SW480 (cell line): ENCODE measurements at places on chromosomes 16 and 17.

GRCh38 chr17:57519800-57520199, 225.3 kb downstream of the CCDC182 start:
- no peak for DNase-seq

GRCh38 chr16:58418601-58419000, 26.3 kb downstream of the GINS3 start:
- DNase-seq: no peak

GRCh38 chr17:42553161-42553818, 567 bp downstream of the HSD17B1 start:
- DNase-seq: peak; percentile 56

DNA sequence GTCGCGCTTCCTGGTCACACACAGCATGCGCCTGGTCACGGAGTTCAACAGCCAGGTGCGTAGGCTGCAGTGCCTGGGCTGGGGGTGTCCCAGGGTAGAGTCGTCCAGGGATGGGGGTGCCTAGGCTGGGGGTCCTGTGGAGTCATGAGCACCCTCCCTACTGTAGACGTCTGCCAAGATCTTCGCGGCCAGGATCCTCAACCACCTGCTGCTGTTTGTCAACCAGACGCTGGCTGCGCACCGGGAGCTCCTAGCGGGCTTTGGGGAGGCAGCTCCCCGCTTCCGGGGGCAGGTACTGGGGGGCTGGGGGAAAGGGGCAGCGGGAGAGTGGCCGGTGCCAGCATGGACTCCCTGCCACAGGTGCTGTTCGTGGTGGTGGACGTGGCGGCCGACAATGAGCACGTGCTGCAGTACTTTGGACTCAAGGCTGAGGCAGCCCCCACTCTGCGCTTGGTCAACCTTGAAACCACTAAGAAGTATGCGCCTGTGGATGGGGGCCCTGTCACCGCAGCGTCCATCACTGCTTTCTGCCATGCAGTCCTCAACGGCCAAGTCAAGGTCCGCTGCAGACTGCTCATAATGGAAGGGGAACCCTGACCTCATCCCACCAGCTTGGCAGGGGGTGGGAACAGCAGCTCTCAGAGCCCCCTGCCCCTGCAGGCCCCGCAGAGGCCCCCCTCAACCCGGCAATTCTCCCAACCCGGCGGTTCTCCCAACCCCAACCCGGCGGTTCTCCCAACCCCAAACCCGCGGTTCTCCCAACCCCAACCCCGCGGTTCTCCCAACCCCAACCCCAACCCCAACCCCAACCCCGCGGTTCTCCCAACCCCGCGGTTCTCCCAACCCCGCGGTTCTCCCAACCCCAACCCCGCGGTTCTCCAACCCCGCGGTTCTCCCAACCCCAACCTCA, 2.4 kb downstream of the PDIA2 start:
- DNase-seq: no peak

DNA sequence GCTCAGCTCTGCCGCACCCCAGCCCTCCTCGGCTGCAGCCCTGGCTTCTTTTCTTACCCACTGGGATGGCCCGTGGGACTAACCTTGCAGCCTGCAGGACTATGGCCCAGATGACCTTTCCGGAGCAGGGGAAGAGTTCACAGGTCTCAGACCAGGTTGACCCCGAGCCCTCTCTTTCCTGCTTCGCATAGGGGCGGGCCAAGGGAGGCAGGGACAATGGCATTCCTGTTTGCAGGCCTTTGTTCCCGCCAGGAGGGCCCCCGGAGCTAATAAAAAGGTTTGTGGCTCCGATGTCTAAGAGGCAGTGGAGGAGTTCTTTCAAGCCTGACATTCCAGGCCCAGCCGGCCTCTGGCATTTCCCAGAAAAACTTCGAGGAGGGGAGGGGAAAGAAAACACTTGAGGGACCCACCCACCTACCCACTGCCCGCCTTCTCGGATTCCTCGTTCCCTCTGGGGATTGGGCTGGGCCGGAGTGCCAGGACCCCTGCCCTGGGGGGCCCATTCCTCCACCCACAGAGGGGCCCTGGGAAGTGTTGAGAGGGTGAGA, 5.8 kb upstream of the SOCS3 start:
- peak; percentile 65 for DNase-seq

DNA sequence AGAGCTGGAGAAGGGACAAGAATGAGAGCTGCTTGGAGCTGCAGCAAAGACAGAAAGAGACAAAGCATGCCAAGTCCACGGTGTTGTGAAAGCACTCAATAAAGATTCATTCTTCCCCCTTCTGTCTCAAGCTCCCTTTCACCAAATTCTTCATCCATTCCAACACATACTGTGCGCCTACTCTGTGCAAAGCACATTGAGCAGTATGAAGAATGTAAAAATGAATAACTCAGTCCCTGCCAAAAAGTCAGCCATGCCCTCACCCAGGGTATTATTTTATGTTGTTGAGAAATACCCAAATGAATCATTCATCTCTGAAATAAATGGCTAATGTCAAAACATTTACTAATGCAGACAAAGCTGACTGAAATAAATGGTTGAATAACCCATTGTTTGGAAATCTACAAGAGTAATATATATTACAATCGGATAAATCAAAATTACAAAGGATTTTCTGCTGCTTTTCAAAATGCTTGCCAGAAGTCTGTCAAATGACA, 282.9 kb upstream of the IRX5 start:
- DNase-seq: no peak

DNA sequence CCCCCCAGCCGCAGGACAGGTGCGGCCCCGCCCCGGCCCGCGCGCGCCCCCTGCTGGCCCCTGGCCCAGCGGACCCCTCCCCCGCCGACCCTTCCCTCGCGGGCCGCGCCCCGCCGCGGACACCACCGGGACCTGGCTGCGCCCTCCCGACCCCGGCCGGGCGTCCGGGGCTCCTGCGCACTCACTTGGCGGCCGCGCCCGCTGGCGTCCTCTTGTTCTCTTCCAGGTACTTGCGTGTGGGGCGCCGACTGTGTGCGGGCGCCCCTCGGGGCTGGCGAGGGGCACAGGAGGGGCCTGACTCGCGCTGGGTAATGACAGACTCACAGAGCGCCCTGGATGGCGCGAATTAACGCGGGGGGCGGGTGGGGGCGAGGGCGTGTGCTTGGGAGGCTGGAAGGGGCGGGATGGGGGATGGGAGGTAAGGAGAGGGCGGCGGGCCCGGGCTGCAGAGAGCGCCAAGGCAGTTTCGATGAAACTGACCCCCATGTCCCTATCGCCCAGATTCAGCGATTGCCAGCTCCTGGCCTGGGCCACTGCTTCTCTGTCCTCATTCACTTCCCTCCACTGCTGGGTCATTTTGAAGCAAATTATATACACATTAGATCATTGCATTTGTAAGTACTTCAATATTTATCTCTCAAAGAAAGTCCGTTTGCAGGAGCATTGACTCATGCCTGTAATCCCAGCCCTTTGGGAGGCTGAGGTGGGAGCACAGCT, 445 bp upstream of the DBNDD1 start:
- no peak for DNase-seq

DNA sequence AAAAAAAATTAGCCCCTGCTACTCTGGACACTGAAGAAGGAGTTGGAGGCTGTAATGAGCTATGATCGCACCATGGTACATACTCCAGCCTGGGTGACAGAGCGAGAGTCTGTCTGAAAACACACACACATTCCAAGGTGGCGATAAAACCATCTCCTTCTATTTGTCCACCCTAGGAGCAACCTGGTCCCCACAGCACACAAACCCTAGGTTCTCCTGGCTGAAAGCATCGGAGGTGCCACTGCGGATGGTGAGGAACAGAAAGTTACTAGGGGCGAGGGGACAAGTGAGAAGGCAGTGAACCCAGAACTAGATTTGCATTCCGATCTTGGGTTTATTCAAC, 1.4 kb upstream of the ECI1 start:
- DNase-seq: no peak

- DNase-seq: no peak
Observed at GRCh38 chr16:85557083-85557970, 55.8 kb upstream of the GSE1 start.

DNA sequence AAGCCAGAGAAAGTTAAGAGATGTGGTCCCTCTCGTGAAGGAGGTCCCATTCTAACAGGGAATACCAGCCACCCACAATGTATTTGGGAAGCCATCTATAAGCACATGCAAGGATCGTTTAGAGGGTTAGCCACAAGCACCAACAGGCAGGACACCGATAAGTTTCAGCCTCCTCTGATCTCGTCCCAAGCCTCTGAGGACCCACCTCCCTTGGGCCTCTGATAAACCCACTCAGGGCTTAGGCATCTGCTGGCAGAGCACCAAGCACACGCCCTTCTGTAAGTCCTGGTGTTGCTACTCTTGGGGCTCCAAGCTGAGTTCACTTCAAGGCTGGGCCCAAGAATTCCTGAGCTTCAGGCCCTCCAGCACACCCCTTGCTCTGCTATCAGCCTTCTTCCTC, 5.4 kb upstream of the PNPO start:
- DNase-seq: peak; percentile 84

DNA sequence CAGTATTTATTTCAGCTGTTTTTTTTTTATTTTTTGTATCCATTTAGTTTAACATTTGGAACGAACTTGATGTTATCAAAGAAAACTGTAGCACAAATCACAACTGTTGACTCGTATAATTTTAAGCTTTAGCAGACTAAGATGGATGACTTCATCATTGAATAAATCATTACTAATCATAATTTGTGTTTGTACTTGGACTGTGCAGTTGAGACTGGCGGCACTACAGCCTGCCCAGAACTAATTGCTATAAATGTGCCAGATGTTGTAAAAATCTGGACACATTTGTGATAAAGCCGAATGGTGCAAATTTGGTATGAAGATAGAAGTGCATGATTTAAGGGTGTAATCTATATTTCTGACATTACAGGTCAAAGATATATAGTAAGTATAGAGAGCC, 897.7 kb upstream of the CDH8 start:
- DNase-seq: no peak

DNA sequence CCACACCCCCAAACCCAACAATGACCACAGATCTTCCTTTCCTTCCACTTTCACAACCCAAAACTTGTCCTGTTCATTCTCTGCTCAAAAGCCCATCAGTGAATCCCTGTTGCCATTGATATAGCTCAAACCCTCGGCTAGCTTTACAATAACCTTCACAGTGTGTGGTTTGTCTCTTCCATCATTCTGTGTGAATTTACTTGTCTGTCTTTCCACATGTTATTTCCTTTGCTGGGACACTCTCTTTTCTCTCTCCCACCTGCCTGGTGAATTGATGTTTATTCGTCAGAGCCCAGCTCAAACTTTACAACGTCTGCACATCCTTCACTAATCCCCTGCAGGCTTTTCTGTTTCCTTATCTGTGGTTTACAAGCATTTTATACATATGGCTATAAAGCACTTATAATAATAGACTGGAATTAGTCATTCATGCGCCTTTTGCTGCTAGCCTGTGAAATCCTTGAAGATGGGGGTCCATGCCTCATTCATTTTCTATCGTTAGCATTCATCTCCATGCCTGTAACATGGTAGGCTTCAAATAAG, 114.4 kb downstream of the CDH13 start:
- no peak for DNase-seq

DNA sequence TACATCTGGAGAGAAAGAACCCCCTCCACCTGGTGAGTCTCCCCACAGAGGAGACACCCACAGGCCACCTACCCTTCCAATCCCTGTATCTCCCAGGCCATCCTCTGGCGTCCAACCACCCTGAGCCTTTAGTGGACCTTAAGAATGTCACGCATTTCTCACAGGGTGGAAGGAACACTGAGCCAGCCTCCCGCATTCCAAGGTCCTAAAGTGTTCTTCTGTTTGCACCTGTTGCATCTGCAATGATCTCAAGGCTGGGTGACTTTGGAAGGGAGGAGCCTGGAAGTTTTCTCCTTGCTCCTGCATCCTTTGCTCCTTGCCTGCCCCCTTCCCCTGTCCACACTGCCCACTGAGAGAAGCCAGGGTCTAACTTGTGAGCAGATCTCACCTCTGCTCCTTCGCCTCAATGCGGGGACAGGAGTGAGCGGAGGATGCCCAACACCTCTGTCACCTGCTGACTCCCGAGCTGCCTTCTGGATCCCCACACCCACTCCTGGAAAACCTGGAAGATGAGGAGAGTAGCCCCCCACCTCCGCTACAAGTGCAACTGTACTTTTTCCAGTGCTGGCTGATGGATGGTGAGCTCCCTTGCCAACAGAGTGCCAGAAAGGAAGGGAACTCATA, 3.7 kb downstream of the CHST5 start:
- no peak for DNase-seq

DNA sequence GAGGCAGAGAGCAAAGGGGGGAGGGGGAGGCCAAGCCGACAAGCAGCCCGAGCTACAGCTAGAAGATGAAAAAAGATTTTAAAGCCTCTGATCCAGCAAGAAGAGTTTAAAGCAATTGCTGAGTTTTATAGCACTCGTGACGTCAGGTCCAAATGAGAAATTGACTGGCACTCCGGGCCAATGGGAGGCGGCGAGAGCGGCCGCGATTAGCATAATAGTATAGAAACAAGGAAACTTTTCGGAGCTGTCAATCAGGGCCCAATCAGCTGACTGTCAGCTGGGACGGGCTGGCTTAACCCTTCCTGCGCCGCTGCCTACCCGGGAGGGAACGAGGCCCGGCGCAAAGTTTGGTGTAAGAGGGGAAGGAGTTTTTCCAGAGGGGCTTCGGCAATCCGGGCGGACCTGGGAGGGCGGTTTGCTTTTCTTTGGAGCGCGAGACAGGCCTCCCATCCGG, at the start of gene MAF:
MAF (minus strand) TSS at position 100 of the 454 bp plus-strand sequence. CDS start 835 bp downstream, outside the sequence.
- DNase-seq: peak; percentile 92

- DNase-seq: no peak
Observed at GRCh38 chr17:73824321-73824720, 180.1 kb upstream of the SDK2 start.

- no peak for DNase-seq
Observed at GRCh38 chr17:33169580-33170285, 123.4 kb downstream of the ASIC2 start.

GRCh38 chr16:27417047-27417671, 15.2 kb downstream of the IL21R start:
- no peak for DNase-seq

- DNase-seq: peak; percentile 81
Observed at GRCh38 chr17:9645851-9646545, 681 bp downstream of the USP43 start.

DNA sequence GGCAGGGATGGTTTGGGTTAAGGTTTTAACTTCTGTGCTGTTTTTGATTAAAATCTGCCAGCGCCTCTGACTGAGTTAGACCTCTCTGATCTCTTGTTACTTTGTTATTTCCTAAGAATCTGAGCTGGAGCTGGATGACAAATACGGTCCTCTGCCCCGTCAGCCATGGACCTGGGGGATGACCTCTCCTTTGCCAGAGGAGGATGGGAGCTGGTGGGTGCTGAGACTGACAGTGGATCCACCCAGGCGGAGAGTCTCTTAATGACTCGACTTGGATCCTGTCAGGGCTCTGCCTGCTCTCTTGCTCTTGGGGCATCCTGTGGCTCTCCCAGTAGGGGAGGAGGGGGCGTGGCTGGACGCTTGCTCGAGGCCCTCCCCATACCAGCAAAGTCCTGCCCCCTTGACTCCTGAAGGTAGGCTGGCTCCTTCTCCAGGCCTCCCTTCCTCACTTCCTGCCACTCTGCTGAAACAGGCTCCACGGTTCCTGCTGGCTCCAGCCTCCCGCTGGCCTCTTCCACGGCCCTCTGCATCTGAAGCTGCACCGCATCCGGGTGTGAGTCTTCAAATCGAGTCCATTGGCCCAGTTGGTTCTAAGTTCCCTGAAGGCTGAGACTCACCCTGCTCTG, 24.8 kb upstream of the MAP3K14 start:
- DNase-seq: peak; percentile 59
